Cardiac muscle cell (in vitro differentiated cells and primary cell): ENCODE measurements at places on chromosomes 3 and 15.

DNA sequence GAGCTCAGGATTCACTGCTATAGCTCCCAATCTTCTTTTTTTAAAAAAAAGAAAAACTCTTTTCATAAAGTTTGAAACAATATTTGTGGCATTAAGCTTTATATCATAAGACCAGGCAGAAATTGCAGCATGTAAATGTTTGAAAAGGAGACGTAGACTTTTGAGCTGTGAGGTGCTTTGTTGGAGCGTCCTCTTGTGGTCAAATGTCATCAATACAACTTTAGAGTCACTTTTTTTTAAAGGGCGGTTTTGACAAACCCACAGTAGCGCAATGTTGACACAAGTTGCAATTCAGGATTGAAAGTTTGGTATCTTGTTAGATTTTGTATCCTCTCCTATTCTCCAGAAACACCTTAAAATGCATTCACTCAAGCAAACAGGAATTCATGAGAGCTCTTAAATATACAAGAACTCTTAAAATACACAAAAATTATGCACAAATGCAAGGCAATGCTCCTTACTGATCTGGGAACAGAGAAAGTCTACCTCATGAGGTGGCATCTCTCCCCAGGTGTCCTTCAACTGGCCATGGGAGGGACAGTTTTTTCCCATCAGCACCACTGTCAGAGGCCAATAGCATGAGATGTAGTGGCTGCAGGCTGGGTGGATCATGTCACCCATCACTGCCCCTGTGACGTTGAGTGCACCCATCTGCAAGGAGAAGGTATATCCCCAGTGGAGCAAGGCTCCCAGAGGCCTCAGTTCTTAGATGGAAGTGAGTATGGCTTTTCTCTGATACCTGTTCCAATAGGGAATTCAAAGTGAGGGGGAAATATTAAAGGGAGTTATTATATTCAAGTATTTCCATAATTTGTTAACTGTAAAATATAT is 70.7 kb downstream of the ANXA2 start:
- DNase-seq, result peak; percentile 73

GRCh38 chr15:33343275-33343674 is 32.5 kb downstream of the RYR3 start:
- no peak for DNase-seq

DNA sequence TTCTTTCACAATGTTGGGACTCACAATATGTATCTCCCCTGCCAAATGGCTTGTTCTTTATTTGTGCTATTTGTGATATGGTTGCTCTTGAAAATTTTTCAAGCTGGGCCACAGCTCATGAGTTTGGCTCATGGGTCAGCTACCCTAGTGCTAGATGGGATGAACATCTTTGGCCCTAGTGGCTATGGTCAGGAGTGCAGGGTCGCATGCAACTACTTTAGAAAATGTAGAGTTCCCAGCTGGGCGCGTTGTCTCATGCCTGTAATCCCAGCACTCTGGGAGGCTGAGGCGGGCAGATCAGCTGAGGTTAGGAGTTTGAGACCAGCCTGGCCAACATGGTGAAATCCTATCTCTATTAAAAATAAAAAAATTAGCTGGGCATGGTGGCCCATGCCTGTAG is 55.8 kb downstream of the POLR2M start:
- DNase-seq, result no peak

DNA sequence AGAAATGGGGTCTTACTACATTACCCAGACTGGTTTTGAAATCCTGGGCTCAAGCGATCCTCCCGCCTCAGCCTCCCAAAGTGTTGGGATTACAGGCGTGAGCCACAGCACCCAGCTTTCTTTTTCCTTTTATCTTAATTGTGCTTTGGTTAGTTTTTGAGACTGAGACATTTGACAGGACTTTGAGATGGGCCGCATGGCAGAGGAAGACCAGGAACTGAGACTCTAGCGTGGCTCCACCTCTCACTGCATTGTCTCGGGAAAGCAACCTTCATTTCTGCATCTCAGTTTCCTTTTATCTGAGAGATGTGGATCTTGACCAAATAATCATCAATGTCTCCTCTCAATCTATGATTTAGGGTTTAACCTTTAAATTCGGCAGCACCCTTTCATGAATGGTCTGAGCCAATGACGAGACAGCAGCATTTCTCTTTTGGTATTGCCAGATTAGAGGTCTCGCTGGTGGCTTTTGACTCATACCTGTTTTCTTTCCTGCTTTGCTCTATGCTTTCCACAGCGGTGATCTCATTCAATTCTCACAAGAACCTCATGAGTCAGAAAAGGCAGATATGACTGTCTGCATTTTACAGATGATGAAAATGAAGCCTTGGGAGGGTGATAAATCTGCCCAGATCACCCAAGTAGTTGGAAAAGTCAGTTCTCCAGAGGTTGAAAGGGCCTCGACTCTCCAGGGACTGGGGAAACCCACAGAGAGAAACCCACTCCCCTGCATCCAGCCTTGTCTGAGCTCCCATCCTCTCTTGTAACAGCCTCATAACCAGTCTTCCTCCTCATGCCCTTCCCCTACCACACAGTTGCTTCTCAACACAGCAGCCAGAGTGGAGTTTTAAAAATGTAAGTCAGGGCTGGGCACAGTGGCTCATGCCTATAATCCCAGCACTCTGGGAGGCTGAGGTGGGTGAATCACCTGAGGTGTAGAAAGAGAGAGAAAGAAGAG is 84.8 kb upstream of the FOXB1 start:
- no peak for DNase-seq

GRCh38 chr3:163043074-163043473 is 1546.5 kb downstream of the OTOL1 start:
- DNase-seq, result no peak

DNA sequence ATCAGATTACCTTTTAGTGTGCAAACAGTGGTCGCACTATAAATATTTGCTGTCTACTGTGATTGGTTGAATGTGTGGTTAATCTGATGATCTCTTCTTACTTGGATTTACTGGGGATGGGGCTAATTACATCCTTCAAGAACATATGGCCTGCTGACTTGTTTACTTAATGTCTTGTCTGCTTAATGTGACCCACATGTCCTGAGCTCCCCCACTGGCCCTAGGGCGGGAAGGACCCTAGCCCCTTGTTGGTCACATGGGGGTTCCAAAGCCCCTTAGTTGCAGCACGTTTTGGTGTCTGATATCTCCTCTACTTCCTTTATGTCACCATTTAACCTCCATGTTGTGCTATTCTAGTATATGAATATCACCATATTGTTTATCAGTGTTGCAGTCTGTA is 17.8 kb upstream of the P2RY12 start:
- DNase-seq, result no peak

DNA sequence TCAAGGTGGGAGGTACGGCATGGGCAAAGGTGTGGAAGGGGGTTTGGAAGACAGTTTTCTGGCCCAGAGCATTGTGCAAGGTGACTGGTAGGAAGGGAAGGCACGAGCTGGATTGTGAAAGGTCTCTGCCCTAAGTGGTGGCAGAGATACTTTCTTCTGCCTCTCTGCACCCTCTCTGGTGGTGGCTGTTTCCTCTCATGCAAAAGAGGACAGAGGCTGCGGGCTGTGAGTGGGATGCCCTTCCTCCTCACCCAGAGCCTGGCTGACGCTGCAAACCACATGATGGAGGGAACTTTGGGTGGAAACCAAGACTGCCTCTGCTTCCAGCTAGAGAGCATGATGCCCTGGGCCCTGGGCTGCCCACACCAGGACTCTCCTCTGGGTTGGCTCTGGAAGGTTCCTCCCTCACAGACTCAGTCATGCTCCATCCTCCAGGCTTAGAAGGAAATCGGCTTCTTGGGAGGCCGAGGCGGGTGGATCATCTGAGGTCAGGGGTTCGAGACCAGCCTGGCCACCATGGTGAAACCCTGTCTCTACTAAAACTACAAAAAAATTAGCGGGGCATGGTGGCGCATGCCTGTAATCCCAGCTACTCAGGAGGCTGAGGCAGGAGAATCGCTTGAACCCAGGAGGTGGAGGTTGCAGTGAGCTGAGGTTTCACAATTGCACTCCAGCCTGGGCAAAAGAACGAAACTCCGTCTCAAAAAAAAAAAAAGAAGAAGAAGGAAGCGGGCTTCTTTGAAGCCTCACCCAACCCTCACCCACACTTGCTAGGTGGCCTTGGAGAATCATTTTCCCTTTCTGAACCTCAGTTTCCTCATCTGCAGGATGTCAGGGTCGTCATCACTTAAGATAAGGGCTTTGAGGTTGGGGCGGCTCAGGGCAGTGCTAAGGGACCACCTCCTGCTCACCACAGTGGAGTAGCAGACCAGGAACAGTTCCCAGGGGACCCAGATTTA is 8.3 kb downstream of the PSTPIP1 start:
- DNase-seq, result no peak

DNA sequence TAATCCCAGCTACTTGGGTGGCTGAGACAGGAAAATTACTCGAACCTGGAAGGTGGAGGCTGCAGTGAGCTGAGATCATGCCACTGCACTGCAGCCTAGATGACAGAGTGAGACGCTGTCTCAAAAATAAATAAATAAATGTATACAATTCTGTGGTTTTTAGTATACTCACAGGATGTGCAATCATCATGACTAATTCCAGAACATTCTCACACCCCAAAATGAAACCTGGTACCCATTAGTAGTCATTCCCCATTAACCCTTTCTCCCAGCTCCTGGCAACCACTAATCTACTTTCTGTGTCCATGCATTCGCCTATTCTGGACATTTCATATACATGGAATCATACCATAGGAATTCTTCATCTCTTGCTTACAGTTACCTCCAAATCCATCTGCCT is 44.5 kb downstream of the LRRFIP2 start:
- no peak for DNase-seq

GRCh38 chr3:149726716-149727407 is 25.4 kb downstream of the COMMD2 start:
- DNase-seq, result no peak
